Smooth muscle cell of the pulmonary artery (primary cell): ENCODE measurements at places on chromosomes 1 and 21. TPM values are rescaled to one million over a fixed set of nuclear protein-coding genes. Genes with fewer than 3 reads are reported as not detected.

LY9 gene
- not detected in 2 replicates for total RNA-seq

FAM110D gene
- total RNA-seq = not detected in 2 replicates

LHX8 gene
- total RNA-seq = not detected in 2 replicates

GJA4 gene
- total RNA-seq = 0.50 and 0.52 TPM in 2 replicates

OR2G6 gene
- total RNA-seq = not detected in 2 replicates

IVL gene
- total RNA-seq = not detected in 2 replicates

PROX1 gene
- total RNA-seq = 0.03 and 0.07 TPM in 2 replicates

C1QTNF12 gene
- 0.91 and 2.2 TPM in 2 replicates for total RNA-seq

KRTAP13-1 gene
- not detected in 2 replicates for total RNA-seq

OR2T29 gene
- total RNA-seq = not detected in 2 replicates

IQGAP3 gene
- total RNA-seq = 6.0 and 16.6 TPM in 2 replicates

GRIK3 gene
- not detected in 2 replicates for total RNA-seq

NR0B2 gene
- not detected in 2 replicates for total RNA-seq

POU3F1 gene
- 0.03 TPM in 1 of 2 replicates, not detected in the other for total RNA-seq

CACNA1S gene
- total RNA-seq = 0.07 TPM in 1 of 2 replicates, not detected in the other

RRAGC gene
- 34.7 and 39.4 TPM in 2 replicates for total RNA-seq

ITLN1 gene
- 0.13 TPM in 1 of 2 replicates, not detected in the other for total RNA-seq
